ENCODE measurements at places on chromosomes 6 and 20. TPM values are rescaled to one million over a fixed set of nuclear protein-coding genes. Genes with fewer than 3 reads are reported as not detected.

DNA sequence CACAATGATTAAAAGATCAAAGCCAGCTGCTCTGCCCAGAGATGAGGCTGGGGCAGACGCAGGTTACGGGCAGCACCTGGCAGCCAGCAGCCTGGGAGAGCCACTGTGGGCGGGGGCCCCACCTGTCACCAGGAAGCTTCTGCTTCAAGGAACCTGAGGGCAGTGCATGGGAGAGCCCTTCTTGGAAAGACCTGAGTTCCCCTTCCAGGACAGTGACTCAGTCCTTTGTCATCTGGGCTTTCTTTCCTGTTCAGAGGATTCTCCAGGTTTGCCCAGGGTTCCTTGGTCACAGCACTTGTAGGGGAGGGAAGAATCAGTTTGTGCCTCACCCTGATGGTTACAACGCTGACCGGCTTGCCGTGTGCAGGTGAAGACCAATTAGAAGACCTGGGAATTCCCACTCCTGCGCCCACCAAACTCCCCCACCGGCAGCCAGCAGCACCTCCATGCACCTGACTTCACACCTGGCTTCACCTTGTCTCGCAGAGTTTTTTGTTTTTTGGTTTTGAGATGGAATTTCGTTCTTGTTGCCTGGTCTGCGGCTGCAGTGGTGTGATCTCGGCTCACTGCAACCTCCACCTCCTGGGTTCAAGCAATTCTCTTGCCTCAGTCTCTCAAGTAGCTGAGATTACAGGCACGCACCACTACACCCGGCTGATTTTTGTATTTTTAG is 2.0 kb downstream of the ZBP1 start:
- H3K27ac ChIP-seq: no peak overlapping the region
- no peak for DNase-seq
- peaks cover 9% of the 10 kb centered on the region for H3K27me3 ChIP-seq
- no peaks in the 10 kb centered on the region for H3K36me3 ChIP-seq

GRCh38 chr6:4941782-4942672 is 61.8 kb downstream of the RPP40 start:
- H3K36me3 ChIP-seq: peaks cover 39% of the 10 kb centered on the region
- peak overlapping the region; percentile 41 for H3K27ac ChIP-seq
- no peaks in the 10 kb centered on the region for H3K27me3 ChIP-seq
- peaks cover 22% of the 10 kb centered on the region for H3K4me1 ChIP-seq

- H3K27ac ChIP-seq: no peak overlapping the region
- H3K4me3 ChIP-seq: no peak overlapping the region
- no peaks in the 10 kb centered on the region for H3K4me1 ChIP-seq
- H3K27me3 ChIP-seq: no peaks in the 10 kb centered on the region
- no peak for DNase-seq
Measured at GRCh38 chr20:60627751-60628565, 624.1 kb upstream of the CDH4 start.

The BRD2 gene
- total RNA-seq: 76.3 TPM

The CLPSL2 gene
- total RNA-seq: not detected

GRCh38 chr20:59333260-59333845 is 32.9 kb downstream of the EDN3 start:
- H3K27me3 ChIP-seq: peaks cover 8% of the 10 kb centered on the region
- no peak for DNase-seq
- H3K27ac ChIP-seq: no peak overlapping the region
- H3K36me3 ChIP-seq: no peaks in the 10 kb centered on the region

The RAB5IF gene
- 122 TPM for total RNA-seq

- H3K27me3 ChIP-seq: no peaks in the 10 kb centered on the region
- H3K36me3 ChIP-seq: no peaks in the 10 kb centered on the region
- peaks cover 27% of the 10 kb centered on the region for H3K4me1 ChIP-seq
- no peak for DNase-seq
- no peak overlapping the region for H3K27ac ChIP-seq
Measured at GRCh38 chr6:142880201-142880600, 64.8 kb downstream of the HIVEP2 start.

The PPP1R3G gene
- 0.19 TPM for total RNA-seq

GRCh38 chr20:49561806-49562205 is 6.1 kb downstream of the PTGIS start:
- DNase-seq: no peak
- peaks cover 2% of the 10 kb centered on the region for H3K27me3 ChIP-seq
- no peaks in the 10 kb centered on the region for H3K36me3 ChIP-seq

The LHFPL5 gene
- not detected for total RNA-seq

The CST5 gene
- not detected for total RNA-seq

- H3K27me3 ChIP-seq: no peaks in the 10 kb centered on the region
- no peak overlapping the region for H3K4me3 ChIP-seq
- no peak overlapping the region for H3K27ac ChIP-seq
- peaks cover 7% of the 10 kb centered on the region for H3K36me3 ChIP-seq
- H3K4me1 ChIP-seq: no peaks in the 10 kb centered on the region
Measured at GRCh38 chr6:109165392-109165974, 70.2 kb downstream of the CEP57L1 start.

DNA sequence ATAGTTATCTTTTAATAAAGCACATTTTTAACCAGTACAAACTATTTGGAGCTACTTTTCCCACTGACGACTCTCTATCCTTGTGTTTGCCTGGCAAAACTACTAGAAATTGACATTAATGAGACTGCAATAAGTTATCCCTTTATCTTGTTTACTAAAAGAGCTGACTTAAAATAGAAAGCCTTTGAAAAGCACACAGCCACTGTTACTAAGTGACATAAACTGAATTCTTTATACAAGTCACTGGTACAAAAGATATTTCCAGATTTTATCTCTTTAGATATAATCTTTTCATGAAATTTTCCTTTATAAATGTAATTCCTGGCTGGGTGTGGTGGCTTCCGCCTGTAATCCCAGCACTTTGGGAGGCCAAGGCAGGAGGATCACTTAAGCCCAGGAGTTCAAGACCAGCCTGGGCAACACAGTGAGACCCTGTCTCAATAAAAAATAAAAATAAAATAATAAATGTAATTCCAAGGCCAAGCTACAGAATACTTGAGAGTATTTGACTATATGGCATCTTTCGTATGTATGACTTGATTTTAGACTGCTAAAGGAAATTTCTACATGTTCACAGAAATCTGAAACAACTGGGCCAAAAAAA is 9.5 kb downstream of the MBOAT1 start:
- no peak for DNase-seq
- H3K27me3 ChIP-seq: no peaks in the 10 kb centered on the region
- H3K4me3 ChIP-seq: no peak overlapping the region
- peak overlapping the region; percentile 84 for H3K27ac ChIP-seq

The C20orf141 gene
- total RNA-seq: not detected

- DNase-seq: no peak
- H3K27me3 ChIP-seq: no peaks in the 10 kb centered on the region
- H3K27ac ChIP-seq: no peak overlapping the region
- H3K36me3 ChIP-seq: no peaks in the 10 kb centered on the region
- peaks cover 16% of the 10 kb centered on the region for H3K4me1 ChIP-seq
Measured at GRCh38 chr6:12369355-12369754, 79.2 kb downstream of the EDN1 start.

DNA sequence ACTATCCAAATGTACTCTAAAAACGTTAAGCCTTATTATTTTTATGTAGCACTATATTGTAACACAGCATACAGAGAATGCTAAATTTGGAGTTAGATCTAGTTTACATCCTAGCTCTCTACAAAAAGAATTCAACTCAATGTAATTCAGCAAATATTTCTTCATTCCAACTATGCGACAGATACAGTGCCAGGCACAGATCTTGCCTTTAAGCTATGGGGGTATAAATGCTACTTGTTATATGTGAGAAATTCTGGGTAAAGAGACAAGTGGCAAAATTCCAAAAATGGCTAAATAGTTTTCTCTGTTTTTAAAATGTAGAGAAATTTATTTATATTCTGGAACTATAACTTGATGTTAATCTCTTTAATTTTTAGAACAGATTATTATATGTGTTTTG is 63.2 kb downstream of the SEL1L2 start:
- H3K27ac ChIP-seq: no peak overlapping the region
- no peak overlapping the region for H3K4me3 ChIP-seq
- no peak for DNase-seq
- H3K4me1 ChIP-seq: no peaks in the 10 kb centered on the region
- H3K36me3 ChIP-seq: no peaks in the 10 kb centered on the region
- no peaks in the 10 kb centered on the region for H3K27me3 ChIP-seq

GRCh38 chr6:26029857-26030653 is 57.2 kb upstream of the HFE start:
- H3K27ac ChIP-seq: peak overlapping the region; percentile 98
- peaks cover 53% of the 10 kb centered on the region for H3K4me1 ChIP-seq
